ENCODE measurements at places on chromosomes 5 and 9.

DNA sequence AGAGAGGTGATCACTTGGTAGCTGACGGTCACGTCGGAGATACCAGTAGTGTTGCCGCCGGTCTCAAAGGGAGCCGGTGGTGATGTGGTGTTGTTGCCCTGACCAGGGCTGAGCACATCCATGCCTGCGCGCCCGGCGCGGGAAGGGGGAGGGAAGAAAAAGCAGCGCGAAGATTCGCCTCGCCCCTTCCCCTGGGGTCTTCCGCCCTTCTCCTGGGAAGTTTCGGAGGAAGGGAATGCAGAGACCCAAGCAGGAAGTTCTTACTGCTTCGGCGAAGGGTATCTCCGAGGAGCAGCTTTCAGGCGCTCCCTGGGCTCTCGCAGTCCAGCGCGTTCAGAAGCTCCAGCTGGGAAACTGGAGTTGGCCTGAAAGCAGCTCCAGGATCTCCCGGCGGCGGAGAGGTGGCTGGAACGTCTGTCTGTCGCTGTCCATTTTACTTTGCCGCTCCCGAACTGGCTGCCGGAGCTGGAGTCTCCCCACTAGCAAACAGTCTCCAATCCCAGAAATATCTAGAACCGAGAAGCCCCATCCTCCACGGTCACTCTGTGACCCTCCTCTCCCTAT, 565 bp downstream of the HTR1A start:
- DNase-seq = no peak

- DNase-seq = no peak
Measured at GRCh38 chr9:118686959-118687358, 682.3 kb downstream of the BRINP1 start.

- DNase-seq = no peak
Measured at GRCh38 chr9:80134487-80134886, 562.7 kb downstream of the TLE4 start.

GRCh38 chr5:132305420-132305819, 11.2 kb downstream of the SLC22A4 start:
- DNase-seq = no peak

DNA sequence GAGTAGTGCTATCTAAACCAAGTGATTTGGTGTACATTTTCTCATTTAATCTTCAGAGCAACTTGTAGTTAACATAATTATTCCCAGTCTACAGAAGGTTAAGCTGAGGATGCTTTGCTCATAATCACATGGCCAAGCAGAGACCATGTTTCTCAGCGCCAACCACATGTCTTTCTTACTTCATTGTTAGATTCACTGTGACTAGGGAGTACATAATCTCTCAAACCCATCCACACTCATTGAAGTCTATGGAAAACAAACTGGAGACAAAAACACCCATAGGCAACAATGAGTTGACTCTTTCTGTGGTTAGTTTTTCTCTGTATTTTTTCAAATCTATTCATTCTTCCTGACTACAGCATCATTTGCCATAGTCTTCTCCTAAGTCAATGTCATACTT, 281.7 kb upstream of the PTGER4 start:
- DNase-seq = no peak
